ENCODE measurements at places on chromosomes 6 and 20.

- peak; percentile 20 for DNase-seq
Measured at GRCh38 chr20:59850018-59850641, 83.3 kb downstream of the SYCP2 start.

GRCh38 chr20:12014276-12014675 lies 96.6 kb downstream of the BTBD3 start:
- no peak for DNase-seq

DNA sequence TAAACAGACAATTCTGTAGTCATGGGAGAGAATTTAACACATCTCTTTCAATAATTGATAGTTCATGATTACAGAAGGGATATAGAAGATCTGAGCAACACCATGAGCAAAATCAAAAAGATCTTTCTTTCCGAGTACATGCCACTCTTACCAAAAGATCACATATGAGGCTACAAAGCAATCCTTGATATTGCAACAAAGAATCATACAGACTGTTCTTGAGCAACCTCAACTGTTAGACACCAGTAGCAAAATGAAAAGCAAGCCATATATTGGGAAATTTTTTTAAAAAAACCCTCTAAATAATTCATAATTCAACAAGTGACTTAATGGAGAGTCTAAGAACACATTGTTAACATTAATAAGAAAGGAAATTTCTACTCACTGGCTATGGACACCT lies 3.6 kb upstream of the CD83 start:
- no peak for DNase-seq

DNA sequence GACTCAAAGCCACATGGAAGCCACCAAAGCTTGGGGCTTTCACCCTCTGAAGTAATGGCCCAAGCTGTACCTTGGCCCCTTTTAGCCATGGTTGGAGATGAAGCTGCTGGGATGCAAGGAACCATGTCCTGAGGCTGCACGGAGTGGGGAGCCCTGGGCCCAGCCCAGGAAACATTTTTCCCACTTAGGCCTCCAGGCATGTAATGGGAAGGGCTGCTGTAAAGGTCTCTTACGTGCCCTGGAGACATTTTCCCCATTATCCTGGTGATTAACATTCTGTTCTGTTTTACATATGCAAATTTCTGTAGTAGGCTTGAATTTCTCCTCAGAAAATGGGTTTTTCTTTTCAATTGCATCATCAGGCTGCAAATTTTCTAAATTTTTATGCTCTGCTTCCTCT lies 558.2 kb downstream of the EYS start:
- no peak for DNase-seq

DNA sequence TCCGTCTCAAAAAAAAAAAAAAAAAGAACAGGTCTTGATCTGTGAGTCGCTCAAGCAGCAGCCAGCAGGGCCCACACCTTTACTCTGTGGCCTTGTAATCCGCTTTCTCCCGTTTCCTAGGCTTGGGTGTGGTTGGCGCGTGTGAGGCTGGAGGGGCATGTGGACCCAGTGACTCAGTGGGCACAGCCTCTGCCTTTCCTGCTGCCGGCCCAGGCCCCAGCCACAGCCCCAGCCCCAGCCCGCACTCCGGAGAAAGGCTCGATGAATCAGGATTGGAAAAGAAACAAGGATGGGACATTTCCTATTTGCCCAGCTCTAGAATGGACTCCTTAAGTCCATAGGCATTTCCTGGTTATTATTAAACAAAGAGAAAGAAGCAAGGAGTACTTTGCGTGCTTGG lies 4.3 kb downstream of the BHLHE23 start:
- DNase-seq: no peak

DNA sequence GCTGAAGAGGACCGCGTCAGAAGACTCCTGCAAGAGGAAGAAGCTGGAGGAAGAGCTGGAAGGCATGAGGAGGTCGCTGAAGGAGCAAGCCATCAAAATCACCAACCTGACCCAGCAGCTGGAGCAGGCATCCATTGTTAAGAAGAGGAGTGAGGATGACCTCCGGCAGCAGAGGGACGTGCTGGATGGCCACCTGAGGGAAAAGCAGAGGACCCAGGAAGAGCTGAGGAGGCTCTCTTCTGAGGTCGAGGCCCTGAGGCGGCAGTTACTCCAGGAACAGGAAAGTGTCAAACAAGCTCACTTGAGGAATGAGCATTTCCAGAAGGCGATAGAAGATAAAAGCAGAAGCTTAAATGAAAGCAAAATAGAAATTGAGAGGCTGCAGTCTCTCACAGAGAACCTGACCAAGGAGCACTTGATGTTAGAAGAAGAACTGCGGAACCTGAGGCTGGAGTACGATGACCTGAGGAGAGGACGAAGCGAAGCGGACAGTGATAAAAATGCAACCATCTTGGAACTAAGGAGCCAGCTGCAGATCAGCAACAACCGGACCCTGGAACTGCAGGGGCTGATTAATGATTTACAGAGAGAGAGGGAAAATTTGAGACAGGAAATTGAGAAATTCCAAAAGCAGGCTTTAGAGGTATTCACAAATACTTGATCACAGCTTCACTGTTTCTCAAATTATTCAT lies 8.9 kb upstream of the SNRNP48 start:
- no peak for DNase-seq

DNA sequence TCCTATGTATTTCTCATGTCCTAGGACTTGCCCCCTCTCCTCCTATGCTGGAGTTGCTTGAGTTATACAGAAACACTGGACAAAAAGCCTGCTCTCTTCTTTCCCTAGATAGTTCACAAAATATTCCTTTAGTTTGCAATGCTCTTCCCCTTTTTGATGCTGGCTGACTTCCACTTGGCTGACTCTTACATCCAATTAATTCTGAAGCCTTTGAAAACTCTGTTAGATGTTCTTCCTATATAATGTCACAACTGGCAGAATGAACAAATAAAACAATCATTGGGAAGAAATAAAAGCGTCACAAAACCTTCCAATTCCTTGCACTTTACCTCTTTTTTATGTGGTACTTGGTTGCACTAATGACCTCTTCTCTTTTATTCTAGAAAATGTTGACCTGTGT lies 253.8 kb upstream of the CITED2 start:
- no peak for DNase-seq

DNA sequence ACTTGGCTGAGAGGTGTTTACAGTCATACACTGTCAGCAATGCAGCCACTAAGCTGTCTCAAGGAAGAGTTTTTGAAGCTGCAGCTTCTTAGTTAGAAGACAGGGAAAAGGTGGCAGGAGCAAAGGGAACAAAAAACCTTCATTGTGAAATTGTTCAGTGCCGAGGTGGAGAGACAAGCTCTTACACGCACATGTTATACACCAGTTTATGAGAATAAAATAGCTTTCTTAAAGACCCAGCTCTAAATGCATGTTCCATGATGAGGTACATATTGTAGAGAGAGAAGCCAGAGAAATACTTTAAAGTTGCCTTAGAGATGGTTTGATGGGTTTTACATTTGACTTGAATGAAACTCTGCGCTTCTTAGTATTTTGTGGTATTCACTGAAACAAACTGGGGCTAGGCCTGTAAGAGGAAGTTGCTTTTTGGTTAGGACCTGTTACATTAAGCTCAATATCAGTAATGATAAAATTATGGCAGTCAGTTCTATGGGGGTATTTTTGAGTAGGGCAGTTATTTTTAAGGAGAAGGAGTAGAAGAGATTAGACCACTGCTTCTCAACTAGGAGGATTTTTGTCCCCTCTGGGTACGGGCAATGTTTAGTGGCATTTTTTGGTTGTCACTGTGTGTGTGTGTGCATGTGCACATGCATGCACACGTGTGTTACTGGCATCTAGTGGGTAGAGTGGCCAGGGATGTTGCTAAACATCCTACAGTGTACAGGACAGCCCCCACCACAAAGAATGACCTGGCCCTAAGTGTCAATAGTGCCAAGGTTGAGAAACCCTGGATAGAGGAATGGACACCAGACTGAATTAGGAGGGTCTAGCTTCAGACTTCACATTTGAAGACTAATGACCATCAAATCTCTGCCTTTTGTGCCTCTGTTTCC lies 9.8 kb downstream of the NEDD9 start:
- no peak for DNase-seq

- DNase-seq: no peak
Measured at GRCh38 chr20:60966031-60966430, 286.0 kb upstream of the CDH4 start.
